ENCODE measurements at places on chromosomes 1 and 21.
A peak's percentile ranks its signal among the peaks of the same experiment; 100 is the strongest.

DNA sequence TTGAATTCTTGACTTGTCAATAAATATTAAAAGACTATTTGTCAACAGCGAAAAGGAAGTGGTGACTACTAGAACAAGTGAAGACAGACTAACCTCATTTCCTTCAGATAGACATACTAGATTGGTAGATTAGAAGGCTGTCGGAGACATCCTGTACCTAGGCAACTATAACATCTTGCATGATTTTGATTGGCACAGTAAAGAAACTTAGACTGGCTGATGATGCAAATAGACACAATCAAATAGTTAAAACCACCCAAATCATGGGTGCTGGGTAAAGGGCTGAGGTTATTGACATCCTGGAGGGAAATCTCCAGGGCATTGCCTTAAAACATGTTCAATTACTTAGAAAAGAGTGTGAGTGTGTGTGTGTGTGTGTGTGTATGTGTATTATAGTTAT lies 85.9 kb upstream of the EDEM3 start:
- peak; percentile 46 for DNase-seq

DNA sequence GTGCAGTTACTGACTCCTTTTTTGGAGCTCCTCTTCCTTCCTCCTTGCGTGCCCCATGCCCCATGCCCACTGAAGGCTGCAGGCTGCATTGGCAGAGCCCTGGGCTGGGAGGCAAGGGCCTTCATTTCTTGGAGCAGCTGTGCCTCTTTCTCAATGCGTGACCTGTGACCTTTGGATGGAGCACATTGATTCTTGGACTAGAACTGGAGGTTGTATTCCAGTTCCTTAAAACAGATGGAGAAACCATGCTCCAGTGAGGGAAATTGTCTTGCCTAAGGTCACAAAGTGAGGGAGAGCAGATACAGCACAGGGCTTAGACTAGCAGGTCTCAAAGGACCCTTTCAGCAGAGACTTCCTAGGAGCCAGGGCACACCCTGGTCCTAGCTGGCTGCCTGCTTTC lies 9.0 kb downstream of the TMEM269 start:
- no peak for DNase-seq

DNA sequence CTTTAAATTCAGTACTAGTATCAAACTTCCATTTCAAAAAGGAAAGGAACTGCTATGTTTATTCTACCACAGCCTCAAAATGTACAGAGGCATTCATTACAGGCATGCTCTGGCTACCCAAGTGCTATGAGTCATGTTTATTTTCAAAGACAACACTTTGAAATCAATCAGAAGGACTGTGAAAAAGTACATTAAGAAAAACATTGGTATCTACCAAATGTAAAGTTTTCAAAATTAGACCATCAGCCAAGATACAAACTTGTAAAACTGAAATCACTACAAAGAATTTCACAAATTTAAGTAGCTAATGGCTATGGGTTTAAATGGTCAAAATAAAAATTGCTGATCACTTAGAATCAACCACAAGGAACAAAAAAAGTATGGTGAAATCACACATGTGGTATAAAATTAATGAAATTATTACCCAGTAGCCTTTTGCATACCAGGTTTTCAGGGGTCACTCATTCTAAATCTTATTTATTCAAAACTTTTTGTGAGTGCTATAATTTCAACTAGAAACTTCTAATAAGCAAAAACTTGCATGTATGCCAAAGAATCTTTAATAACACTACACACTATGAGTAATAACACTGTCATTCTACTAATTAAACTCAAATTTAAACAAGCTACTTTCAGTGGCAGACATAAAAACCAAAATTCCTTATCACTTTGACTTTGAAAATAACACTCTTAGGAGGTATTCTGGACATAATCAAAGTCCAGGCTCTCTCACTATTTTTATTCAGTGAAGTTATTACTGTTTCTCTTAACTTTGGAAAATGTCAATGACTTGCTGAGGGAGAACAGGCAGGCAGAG lies 49.2 kb downstream of the ENAH start:
- DNase-seq, result no peak

GRCh38 chr1:246176126-246177024 lies 330.7 kb downstream of the SMYD3 start:
- no peak for DNase-seq

DNA sequence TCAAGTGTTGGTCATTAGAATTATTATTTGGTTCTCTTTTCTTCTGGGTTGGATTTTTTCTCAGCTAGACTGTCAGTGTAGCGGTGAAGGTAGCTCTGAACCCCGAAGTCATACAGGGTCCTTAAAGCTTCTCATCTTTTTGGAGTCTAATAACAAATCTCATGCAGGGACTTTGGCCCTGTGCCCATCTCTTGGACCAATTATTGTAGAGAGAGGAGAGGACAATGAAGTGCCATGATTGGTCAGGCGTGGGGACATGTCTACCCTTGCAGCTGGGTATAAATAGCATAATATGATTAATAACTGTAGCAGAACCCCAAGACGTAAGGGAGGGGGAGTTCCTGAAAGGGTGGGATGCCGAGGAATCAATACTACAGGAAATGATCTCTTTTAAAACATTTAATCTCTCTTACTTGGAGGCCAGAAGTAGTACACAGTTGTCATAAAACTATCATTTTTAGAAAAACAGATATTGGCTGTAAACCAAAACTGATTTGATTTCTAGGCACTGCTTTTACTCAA lies 8.8 kb downstream of the MAGI3 start:
- DNase-seq, result no peak

DNA sequence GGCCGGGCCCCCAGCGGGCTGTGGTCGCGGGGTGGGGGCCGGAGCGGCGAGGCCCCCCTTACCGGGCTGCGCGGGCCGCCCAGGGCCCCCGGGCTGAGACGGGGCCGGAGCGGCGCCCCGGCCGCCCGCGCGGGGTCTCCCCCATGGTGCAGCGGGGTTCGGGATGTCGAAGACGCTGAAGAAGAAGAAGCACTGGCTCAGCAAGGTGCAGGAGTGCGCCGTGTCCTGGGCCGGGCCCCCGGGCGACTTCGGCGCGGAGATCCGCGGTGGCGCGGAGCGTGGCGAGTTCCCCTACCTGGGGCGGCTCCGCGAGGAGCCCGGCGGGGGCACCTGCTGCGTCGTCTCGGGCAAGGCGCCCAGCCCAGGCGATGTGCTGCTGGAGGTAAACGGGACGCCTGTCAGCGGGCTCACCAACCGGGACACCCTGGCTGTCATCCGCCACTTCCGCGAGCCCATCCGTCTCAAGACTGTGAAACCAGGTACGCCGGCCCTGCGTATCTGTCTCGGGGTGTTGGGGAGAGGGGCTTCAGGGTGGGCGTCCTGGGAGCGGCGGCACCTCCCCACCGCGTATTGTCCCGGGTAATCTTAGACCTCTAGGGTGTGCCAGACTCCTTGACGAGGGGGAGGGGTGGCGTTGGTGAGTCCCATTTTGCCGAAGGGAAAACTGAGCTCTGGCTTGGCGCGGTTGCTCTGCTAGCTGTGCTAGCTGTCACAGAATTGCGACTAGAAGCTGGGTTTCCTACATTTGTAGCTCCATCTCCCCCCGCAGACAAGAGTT lies 745 bp downstream of the MAGI3 start:
- no peak for DNase-seq

DNA sequence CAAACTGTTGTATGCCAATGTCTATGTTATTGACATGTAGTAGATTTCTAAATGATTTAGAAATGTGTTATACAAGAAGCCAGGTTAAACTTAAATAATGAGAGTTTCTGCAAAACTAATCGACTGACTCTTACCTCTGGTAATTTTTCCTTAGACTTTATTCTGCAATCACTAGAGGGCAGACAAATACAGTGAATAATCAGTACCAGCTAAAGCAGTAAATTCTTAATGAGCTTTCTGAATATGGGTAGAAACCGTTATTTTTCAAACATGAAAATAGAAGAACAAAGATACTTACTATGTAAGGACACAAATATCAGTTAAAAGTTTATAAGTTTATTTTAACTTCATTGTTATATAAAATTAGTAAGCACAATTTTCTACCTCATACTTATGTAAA lies 97.9 kb upstream of the RGS1 start:
- DNase-seq, result no peak

DNA sequence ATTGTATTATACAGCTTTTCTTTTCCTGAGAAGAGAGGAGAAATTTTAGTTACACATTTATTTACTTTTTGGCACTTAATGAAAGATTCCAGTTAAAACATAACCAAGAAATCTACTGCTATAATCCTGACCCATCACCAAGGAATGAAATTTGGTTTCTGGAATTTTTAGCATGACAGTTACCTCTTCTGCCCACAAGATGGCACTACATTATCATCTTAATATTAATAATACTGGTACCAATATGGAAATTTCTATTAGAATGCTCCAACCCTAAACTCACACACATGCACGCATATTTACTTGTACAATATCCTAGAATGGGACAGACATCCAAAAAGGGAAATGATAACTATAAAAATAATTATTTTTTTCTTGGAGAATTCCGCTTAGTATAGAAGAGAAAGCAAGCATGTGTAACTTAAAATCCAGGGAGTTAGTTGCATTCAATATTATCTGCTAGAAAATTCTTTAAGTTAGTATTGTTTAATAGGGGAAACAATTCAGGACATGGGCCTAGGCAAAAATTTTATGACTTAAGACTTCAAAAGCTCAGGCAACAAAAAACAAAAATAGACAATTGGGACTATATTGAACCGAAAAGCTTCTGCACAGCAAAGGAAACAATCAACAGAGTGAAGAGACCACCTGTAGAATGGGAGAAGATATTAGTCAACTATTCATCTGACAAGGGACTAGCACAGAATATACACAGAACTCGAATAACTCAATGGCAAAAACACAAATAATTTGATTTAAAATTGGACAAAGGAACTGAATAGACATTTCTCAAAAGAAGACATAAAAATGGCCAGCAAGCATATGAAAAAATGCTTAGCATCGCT lies 37.4 kb downstream of the MAP3K21 start:
- DNase-seq, result peak; percentile 5

DNA sequence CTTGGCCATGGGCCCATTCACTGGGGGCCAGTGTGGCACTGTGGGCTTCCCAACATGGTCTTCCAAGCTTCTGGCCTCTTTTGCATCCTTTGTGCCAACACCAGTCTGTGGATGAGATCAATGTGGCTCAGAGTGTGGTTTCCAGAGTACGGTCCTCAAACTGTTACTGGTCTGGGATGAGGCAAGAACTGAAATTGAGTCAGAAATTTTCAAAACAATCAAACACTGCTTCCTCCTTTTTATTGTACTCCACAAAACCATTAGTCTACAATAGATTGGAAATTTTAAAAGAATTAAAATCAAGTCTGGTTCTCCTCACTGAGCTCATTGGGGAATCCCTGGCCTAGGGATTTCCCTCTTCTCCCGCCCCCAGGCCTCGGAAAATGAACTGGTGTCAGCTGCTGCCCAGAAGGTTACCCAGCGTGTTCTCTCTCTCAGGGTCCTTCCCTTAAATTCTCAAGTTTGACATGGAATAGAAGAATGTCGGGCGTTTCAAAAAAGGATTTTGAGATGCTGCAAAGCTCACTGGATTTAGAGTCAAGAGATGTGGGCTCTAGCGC lies 222.0 kb downstream of the SDCCAG8 start:
- no peak for DNase-seq

- no peak for DNase-seq
Observed at GRCh38 chr1:16300436-16300835, 51.8 kb downstream of the FBXO42 start.

DNA sequence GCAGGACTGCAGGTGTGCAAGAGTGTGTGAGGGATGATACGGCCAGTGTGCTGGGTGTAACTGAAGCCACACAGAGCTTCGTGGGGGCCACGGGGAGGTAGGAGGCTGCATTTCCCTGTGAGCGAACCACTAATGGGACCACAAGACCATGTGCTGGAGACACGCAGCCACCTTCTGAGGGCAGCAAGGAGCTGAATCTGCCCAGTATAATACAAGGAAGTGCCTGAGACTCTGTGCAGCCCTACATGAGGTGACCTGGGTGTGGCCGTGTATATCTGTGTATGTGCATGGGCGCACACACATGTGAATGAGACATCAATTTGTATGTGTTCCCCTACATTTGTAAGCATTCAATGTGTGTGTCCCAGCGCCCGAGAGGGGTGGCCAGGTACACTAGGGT lies 50.8 kb downstream of the CHD5 start:
- no peak for DNase-seq

- DNase-seq, result peak; percentile 76
Observed at GRCh38 chr1:160777486-160778089, 18.4 kb upstream of the LY9 start.
